Amniotic stem cell (primary cell): ENCODE measurements at places on chromosomes 5 and 9.

GRCh38 chr5:149150457-149150856 lies 9.2 kb downstream of the ABLIM3 start:
- DNase-seq, result no peak

DNA sequence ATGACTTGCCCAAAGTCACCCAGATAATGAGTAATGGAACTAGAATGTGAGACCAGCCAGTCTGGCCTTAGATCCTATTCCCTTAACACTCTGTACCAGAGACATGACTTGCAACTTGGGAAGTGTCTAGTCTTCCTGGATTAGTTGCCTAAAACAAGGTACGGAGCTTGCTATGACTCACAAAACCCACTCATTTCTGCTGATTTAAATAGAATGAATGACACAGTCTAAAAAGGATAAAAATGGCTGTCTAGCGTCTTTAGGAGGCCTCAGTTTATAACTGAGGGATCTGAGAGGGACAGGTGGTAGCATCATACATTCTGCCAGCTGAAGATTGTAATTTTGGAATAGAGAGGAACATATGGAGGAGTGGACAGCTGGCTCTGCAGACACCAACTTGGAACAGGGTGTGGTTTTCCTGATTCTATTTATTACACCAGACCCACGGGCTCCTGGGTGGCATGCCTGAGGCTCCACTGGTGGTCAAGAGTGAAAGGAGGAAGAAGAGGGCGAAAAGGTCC lies 62.7 kb downstream of the ABLIM3 start:
- no peak for DNase-seq

DNA sequence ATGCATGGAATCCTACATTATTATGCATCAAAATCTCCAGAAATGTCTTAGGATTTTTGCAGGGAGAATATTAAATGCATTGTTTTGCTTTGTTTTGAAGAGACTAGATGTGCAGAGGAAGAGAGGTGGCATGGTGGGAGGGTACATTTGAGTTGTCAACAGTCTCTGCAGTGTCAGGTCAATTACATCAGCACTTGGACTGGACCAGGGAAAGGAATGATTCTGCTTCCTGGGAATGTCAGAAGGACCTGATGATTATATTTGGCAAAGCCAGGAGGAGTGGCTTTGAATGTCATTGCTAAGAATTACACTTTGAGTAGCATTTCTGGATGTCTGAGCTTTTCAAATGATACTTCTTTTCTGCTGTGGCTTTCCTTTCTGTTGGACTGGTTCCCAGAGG lies 17.5 kb upstream of the TMEFF1 start:
- DNase-seq, result no peak

DNA sequence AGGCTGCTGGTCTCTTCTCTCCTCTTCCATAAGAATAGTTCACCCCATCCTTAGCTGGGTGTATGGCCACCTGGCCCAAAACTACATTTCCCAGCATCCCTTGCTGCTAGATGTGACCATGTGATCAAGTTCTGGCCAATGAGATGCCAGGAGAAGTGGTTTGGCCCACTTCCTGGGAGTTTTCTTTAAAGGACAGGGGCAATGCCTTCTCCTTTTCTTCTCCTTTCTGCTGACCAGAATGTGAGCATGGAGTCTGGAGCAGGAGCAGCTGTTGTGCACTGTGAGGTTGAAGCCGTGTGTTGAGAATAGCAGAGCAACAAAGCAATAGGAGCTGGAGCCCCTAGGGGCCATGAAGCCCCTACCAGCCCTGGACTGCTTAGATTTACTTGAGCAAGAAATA lies 36.8 kb downstream of the C9orf50 start:
- peak; percentile 24 for DNase-seq

DNA sequence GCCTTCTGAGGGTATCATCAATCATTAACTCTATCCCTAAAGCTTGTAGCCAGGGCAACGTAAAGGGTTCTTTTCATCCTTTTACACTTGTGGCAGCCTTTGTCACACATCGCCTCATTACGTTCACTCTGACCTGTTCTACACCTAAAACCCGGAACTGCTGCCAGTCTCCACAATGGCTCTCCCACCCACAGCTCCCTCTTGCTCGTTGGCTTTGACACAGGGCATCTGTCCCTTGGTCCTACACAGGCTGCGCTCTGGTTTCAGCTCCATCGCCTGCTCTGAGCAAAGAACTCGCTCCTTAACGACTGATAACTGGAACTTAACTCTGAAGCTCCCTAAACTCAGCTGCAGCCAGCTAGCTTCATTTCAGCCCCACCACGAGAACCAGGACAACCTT lies 112.8 kb upstream of the CTNND2 start:
- DNase-seq, result no peak

DNA sequence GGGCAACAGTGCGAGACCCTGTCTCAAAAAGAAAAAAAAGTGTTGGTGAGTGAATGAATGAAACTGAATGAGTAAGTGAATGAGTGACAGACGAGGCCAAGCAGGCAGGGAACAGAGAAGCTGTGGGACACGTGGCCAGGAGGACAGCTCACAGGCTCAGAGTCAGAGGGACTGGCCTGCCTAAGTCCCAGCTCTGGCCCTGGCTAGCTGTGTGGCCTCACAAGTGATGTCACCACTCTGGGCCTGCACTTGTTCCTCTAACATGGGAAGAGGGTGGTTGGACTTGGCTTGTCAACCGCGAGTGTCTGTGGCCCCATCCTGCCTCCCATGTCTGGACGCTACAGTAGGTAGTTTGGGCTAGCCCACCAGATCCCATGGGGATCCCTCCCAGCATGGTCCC lies 4.7 kb upstream of the PLPP7 start:
- DNase-seq, result no peak

GRCh38 chr5:132751444-132751843 lies 4.2 kb downstream of the CCNI2 start:
- no peak for DNase-seq

- DNase-seq, result no peak
Observed at GRCh38 chr5:154143211-154143641, 47.3 kb upstream of the GALNT10 start.

DNA sequence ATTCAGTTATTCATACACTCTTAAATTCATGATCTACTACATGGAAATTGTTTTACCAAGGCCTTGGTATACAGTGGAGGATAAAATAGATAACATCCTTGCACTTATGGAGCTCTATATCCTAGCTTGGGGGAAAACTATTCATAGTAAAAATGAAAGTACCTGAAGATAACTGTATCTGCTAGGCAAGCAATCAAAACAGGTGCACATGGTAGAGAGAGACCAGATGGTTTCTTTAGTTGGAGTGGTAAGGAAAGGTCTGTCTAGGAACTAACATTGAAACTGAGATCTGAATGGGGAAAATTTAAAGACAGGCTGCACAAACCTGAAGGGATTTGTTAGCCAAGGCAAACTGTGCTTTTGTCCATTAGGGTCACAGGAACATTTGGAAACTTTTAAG lies 11.1 kb upstream of the SLCO4C1 start:
- DNase-seq, result no peak

DNA sequence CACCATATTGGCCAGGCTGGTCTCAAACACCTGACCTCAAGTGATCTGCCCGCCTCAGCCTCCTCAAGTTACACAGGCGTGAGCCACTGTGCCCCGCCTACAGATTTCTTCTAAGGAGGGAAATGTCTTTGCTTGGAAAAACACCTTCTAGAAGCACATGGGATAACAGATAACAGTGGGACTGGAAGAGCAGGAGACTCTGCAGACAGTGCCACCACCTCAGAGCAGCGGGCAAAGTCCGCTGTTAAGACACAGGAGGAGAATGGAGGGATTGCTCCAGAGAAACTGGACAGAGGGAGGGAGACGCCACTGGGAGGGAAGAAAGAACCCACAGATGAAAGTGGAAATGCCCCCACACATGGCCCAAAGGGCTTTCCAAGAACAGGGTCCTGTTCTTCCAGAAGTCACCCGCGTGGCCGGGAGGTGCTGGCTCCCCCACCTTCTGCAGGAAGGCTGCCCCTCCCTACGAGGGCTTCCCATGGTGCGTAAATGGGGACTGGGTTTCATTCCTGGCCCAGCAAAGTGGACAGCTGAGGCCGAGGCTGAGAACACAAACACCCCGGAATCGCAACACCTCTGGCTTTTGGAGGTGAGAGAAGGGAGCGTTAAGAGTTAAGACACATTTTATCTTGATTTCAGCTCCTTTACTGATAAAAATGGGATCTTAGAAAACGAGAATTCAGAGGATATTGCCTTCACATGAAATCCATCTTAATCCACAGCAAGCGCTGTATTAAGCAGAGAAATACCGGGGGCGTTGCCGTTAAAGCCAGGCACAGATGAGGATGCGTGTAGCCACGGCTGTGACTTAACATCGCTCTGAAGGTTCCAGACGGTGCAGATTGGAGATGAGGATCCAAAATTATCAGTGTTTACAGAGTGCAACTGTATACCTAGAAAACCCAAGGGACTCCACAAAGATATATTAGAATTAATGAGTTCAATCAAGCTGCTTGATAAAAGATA lies 11.2 kb downstream of the ADAMTS2 start:
- DNase-seq, result no peak

DNA sequence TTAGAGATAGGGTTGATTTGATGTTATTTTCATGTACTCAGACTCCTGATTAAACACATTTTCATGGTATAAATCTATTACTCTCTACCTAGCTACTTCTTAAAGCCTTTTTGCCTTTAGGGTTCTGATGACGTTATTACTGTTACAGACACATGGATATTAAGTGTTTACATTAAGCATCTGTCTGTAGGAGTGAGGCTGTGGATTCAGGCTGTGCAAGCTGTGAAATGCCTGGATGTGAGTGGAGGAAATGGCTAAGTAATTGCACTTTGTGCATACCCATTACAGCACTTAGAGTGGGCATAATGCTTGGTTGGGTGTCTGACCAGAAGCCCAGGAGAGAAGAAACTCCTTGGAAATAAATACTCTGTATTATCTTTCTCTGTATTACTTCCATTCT lies 186.8 kb downstream of the SNX18 start:
- DNase-seq, result no peak
